Smooth muscle cell of trachea (primary cell): ENCODE measurements at places on chromosomes 3 and 15. TPM values are rescaled to one million over a fixed set of nuclear protein-coding genes. Genes with fewer than 3 reads are reported as not detected.

Gene ESYT3
- 0.17 TPM in 1 of 2 replicates, not detected in the other for total RNA-seq

Gene PLAAT1
- not detected in 2 replicates for total RNA-seq

Gene GABRG3
- total RNA-seq, result not detected in 2 replicates

Gene CHRNA7
- total RNA-seq, result under 0.01 TPM in 1 of 2 replicates, not detected in the other

Gene GABRB3
- 1.8 and 3.3 TPM in 2 replicates for total RNA-seq

Gene MYO1E
- total RNA-seq, result 82.2 and 107 TPM in 2 replicates

Gene CPN2
- not detected in 2 replicates for total RNA-seq

Gene P2RY1
- total RNA-seq, result 4.0 and 4.1 TPM in 2 replicates

Gene SEMA6D
- total RNA-seq, result 6.6 and 11.5 TPM in 2 replicates

Gene HRH1
- 17.2 and 35.6 TPM in 2 replicates for total RNA-seq

Gene GP9
- total RNA-seq, result not detected in 2 replicates

Gene CD200R1
- total RNA-seq, result under 0.01 TPM in 1 of 2 replicates, not detected in the other

Gene LDHAL6B
- total RNA-seq, result not detected in 2 replicates

Gene CCR3
- 0.33 TPM in 1 of 2 replicates, not detected in the other for total RNA-seq

Gene OIP5
- 1.5 and 10.0 TPM in 2 replicates for total RNA-seq

Gene FOXB1
- not detected in 2 replicates for total RNA-seq

Gene CELF6
- 0.15 and 0.17 TPM in 2 replicates for total RNA-seq

Gene MYO5C
- total RNA-seq, result under 0.01 and 0.58 TPM in 2 replicates

Gene THSD4
- 31.3 and 52.6 TPM in 2 replicates for total RNA-seq

Gene SLC2A2
- total RNA-seq, result not detected in 2 replicates

Gene GUCA1C
- total RNA-seq, result not detected in 2 replicates
